ENCODE measurements at places on chromosomes 1 and 21.

- DNase-seq: peak; percentile 7
Measured at GRCh38 chr1:85911742-85912141, 203.5 kb upstream of the ZNHIT6 start.

DNA sequence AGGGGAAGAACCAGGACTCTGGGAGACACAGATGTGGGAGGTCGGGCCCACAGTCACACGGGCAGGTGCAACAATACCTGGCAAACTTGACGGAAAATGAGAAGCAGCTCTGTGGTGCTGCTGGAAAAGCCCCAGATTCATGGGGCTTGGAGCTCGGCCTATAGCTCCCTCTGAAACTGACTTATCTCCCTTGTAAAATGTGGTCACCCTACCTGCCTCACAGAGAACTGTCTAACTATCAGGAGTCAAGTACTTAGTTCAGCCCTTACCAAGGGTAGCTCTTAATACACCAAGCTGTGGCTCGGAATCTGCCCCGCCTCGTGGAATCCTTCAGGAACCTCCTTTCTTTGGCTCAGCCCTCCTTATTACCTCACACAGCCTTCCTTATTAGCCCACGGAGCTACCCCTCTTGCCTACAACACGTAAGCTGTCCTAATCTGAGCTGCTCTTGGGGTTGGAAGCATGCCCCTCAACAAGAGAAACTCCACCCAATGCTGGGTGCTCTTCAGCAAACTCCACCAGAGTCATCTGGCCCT, 68.9 kb downstream of the MRPL37 start:
- DNase-seq: no peak

- no peak for DNase-seq
Measured at GRCh38 chr1:43243299-43243698, 26.5 kb upstream of the TMEM125 start.

DNA sequence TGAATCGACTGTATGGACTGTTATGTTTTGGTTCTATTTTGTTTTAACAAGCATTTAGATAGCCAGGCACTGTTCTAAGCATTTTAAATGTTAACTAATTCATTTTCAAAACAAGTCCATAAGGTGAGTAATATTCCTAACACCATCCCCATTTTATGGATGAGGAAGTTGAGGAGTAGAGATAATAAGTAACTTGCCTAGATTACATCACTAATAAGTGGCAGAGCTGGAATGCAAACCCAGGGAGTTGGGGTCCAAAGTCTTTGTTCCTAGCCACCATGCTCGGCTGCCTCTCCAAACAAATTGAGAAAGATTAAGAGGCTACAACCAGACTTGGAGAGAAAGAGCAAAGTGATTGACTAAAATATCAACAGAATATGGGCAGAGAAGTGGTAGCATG, 12.6 kb upstream of the LEPR start:
- DNase-seq: no peak

DNA sequence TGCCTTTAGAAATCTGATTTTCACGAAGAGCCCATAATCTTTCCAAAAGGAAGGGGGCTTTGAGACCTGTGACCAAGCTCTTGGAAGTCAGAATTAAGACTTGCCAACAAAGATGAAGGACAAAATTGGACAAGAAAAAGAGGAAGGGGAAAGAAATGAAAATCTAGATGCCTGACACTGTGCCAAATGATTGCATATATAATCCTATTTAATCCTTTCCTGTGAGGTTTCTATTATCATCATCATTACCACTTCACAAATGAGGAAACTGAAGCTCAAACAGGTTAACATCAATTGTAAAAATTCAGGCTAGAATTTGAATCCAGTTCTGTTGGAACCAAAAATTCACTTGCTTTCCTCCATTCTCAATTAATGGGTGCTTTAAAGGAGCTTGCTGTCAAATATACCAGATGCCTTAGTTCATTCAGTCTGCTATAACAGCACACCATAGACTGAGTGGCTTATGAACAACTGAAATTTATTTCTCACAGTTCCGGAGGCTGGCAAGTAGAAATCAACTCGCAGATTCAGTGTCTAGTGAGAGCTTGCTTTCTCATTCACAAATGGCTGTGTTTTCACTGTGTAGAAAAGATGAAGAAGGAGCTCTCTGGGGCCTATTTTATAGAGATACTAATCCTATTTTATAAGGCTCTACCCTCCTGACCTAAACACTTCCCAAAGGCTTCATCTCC, 197.5 kb upstream of the ST6GALNAC5 start:
- DNase-seq: no peak

DNA sequence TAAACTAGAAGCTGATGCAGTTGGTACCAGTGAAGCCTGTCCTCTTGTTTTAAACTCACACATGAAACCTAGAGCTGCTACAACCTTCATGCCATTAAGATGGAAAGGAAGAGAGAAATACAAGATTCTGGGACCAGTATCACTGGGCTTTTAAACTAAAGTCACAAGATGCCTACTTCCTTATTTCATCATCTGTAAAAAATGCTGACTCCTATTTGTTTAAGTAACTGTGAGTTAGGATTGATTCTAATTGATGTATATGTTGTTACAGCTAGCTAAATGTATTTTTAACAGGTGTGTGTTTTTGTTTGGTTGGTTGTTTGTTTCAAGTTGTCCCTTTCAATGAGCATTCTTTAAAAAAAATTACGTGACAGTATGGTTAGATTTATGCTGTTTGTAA, 833.3 kb upstream of the PRMT6 start:
- no peak for DNase-seq

- no peak for DNase-seq
Measured at GRCh38 chr1:242178924-242179708, 180.2 kb upstream of the MAP1LC3C start.

GRCh38 chr1:68197891-68198290, 34.4 kb downstream of the WLS start:
- peak; percentile 59 for DNase-seq

- peak; percentile 79 for DNase-seq
Measured at GRCh38 chr1:150560011-150560438, 10.8 kb downstream of the ADAMTSL4 start.

DNA sequence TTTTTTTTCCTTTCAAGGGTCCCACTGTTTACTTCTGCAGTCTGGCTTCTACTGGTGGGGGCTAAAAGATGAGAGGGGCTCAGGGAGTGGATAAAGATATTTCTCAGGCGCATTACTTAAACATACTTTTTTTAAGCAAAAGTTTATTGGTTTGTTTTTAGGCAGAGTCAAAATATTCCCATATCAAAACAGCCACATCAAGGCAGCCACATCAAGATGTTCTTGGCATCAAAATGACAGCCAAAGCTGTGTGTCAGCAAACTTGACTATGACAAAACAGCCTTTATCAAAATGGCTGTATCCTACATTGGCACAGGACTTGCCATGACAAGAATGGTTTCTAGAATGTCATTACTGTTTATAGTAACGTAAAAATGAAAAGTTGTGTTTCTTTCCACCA, 22.1 kb upstream of the RASAL2 start:
- DNase-seq: no peak

- no peak for DNase-seq
Measured at GRCh38 chr21:41891132-41891531, 12.0 kb upstream of the PRDM15 start.

GRCh38 chr1:53160924-53161378, 18.5 kb upstream of the SLC1A7 start:
- peak; percentile 59 for DNase-seq

GRCh38 chr1:169015464-169015863, 91.0 kb upstream of the ATP1B1 start:
- no peak for DNase-seq

DNA sequence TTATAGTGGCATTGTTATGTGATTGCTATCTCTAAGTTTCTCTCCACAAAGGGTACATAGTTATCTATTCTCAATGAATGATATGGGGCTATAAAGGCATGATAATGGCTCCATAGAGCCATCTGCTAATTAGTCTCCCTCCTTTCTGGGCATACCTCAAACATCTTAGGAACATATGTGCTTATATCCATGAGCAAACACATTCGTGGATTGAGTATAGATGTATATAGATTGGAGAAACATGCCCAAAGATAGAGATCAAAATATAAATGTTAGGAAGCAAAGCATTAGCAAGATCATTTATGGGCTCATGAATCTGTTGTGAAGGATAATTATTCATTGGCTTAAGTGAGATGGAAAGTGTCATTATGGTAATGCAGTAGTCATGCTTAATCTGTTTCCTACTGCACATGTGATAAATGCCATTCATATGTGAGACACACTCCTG, 155.8 kb upstream of the UBE2U start:
- DNase-seq: no peak

DNA sequence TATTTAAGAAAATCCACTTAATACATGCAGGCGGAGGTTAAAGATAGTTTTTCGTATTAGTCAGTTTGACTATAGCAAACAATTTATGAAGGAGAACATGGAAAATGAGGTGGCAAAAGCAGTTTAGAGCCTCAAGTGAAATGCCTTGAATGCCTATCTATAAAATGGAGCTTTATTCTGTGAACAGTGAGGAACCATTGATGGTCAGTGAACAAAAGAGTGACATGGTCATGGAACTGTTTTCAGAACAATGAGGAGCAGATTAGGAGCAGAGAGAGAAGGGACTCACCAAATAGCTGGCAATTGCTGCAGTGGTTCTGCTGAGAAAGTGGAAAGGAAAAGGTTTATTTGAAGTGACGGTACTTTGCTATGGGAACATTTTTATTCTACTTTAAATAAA, 299.8 kb downstream of the DUSP10 start:
- DNase-seq: no peak

DNA sequence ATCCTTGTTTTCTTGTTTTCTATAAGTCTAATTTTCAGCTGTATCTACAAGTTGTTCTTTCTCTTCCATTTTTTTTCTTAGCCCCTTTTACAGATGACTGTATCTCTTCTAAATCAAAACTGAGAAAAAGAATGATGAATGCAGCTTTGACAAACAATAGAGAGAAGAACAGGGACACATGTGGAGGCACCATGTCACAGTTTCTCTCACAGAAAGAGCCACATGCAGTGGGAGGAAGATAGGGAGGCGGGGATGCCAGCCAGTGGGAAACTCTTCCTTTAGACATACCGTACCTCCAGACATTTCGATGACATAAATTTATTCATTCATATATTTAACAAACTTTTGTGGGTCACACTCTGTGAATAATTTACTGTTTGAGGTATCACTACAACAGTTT, 45.5 kb downstream of the NME7 start:
- no peak for DNase-seq

- DNase-seq: peak; percentile 58
Measured at GRCh38 chr1:147541672-147542568, 619 bp downstream of the BCL9 start.

GRCh38 chr1:67664048-67664447, 21.0 kb upstream of the GADD45A start:
- no peak for DNase-seq

- DNase-seq: peak; percentile 52
Measured at GRCh38 chr1:178189814-178190213, 95.9 kb downstream of the RASAL2 start.

DNA sequence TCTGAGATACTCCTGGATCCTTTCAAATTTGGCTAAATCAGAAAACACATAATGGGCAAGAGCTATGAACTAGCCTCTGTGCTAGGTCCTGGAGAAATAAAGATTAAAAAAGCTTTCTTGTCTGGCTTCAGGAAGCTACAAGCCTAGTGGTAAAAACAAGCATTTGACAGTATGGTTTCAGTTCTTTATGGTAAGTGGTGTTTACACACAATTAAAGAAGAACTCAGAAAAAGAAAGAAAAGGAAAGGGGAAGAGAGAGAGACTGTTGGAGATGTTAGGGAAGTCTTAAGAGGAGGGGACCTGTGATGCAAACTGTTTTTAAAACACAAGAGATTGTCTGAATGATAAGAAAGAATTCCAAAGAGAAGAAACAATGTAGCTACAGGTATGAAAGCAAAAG, 1.8 kb downstream of the OR10J1 start:
- no peak for DNase-seq

DNA sequence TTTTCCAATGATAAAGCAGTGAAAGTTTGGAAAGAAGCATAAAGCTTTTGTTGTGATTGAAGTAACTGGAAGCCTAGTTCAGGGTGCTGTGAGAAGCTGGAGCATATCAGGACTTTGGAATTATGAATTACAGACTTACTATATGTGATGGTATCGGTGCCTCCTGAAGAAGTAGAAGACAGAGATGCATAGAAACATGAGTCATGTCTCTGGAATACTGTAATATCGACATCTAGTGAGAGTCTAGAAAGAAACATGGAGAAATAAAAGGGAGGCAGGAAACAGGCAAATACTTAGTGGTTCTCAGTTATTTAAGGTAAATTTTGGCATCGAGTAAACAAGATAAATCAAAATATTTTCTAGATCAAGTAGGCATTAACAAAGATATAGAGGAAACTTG, 103.0 kb downstream of the CAMTA1 start:
- DNase-seq: no peak

GRCh38 chr1:60694980-60695379, 387.4 kb upstream of the NFIA start:
- no peak for DNase-seq

Measured in myocyte (in vitro differentiated cells).